ENCODE measurements at places on chromosomes 1 and 21.
A peak's percentile ranks its signal among the peaks of the same experiment; 100 is the strongest.

GRCh38 chr1:167669209-167670124, 39.4 kb downstream of the RCSD1 start:
- no peak for DNase-seq

- DNase-seq: no peak
Measured at GRCh38 chr21:36250423-36251075, 69.4 kb upstream of the MORC3 start.

GRCh38 chr1:147641695-147642592, 28.4 kb downstream of the ACP6 start:
- DNase-seq: peak; percentile 18

- no peak for DNase-seq
Measured at GRCh38 chr21:39670701-39671100, 58.0 kb downstream of the B3GALT5 start.

DNA sequence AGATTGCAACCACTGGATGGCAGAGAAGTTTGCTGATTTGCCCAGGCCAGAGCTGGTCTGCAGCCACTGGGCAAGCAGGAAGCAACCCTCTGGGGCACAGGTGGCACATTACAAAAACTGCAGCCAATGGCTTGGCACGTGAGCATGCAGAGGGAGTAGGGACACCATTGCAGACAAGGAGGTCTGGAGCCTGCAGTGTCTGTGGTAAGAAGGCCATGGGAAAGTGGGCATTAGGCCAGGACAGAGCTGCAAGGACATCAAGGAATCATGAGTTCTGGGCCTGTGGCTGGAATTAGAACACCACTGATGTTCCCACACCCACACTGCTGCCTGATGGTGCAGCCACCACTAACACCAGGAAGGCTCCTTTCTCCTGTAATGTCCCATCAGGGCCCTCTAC, 113.0 kb downstream of the TSEN15 start:
- no peak for DNase-seq

- no peak for DNase-seq
Measured at GRCh38 chr1:33459691-33460090, 12.8 kb upstream of the ZSCAN20 start.

DNA sequence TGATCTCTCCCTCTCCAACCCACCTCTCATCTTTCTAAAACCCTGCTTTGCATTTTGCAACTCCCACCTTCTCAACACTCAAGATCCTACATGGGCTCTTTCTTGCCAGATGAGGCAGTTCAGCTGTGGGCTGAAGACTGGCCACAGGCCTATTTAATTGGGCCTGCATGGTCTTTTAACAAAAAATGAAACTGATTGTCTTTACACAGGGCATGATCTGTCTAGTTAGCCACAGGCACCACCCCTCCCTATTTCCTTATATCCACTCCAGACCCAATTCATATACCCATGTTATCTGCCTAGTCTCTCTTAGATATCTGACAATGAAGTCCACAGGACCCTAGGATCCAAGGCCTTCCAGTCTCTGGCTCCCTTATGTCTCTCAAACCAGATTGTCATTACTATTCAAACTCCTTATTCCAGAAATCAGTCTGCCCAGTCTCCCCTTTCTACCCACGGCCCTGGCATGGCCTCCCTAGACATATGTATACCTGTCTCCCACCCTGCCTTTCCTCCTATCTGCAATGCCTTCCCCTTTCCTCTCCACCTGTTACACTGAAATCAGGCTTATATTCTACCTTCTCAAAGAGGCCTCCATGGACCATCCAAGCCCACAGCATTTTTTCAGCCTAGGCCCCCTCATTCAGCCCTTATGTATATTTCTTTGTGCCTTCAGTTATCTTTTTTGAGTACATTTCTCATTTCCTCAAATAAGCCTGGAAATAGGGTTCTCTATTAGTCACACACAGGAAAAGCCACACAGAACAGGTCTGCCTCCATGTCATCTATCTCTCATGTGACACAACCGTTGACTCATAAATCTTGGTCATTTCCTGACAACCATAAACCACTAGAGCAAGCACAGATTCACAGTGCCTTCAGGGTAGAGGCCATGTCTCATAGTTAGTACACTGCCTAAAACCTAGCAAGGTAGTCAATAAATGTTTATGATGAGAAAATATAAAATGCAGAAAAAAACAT, 39.0 kb downstream of the LPAR3 start:
- peak; percentile 27 for DNase-seq

GRCh38 chr1:10295481-10296085, 85.2 kb downstream of the KIF1B start:
- no peak for DNase-seq

- DNase-seq: no peak
Measured at GRCh38 chr1:37325010-37325409, 149.4 kb upstream of the ZC3H12A start.

- no peak for DNase-seq
Measured at GRCh38 chr1:207805841-207806421, 54.1 kb downstream of the CD46 start.

DNA sequence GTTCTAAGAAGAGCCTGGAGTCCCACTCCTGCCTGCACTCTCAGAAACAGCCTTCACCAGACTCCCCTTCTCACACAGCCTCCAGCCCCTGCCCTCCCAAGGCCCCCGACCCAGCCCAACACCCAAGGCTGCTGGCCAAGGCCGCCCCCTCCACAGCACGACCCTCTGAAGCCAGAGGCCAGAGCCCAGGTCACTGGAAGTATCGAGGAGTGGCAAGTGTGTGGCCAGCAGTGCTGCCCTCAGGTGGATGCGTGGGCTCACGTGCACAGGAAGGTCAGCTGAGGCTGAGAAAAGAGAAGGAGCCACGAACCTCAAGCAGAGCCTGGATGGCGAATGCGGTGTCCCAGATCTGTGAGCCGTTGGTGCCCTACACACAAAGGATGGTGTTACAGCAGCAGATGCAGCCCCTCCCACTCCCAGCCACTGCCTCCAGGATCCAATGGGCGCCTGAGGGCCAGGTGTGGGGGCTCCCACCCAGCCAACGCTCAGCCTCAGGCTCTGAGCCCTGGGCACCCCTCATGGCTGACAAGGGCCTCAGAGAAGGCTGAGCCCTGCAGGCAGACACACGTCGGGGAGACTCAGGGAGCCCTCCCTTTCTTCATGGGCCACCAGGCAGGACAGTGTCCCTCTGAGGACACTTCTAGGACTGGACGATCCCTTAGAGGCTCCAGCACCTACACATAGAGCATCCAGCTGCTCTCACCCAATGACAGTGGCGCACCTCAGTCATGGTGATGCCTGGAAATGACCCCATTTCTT, 18.0 kb downstream of the LSS start:
- DNase-seq: no peak

GRCh38 chr1:202283379-202283844, 58.3 kb downstream of the UBE2T start:
- peak; percentile 91 for DNase-seq

DNA sequence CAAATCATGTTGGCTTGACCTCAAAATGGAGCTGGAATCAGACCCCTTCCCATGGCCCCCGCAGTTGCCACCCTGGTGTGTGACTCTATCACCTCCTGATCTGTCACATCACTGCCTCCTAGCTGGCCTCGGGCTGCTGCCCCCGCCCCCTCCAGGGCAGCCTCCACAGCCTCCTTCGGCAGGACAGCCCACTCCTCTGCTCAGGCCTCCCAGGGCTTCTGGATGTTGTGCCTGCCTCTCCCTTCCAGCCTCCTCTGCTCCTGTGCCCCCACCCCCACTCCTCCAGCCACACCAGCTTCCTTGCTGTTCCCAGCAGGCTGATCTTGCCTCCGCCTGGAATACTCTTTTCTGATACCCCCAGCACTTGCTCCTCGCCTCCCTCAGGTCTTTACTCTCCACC, 134.4 kb upstream of the EDN2 start:
- DNase-seq: no peak

GRCh38 chr1:230175163-230175747, 108.2 kb downstream of the GALNT2 start:
- DNase-seq: no peak

DNA sequence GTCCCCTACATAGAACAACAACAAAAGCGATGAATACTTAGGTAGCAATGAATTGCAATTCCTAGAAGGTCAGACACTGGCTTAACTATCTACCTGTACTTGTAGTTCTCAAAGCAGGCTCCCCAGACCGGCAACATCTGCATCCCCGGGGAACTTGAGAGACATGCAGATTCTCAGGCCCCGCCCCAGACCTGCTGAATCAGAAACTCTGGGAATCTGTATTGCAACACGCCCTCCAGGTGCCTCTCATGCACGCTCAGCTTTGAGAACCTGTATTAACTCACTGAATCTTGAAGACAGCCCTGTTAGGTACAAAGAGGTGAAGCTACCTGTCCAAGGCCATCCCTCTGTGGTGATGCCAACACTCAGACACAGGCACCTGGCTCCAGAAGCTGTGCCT, 128.1 kb downstream of the KAZN start:
- no peak for DNase-seq

GRCh38 chr1:240030236-240030635, 61.4 kb upstream of the FMN2 start:
- no peak for DNase-seq

- peak; percentile 29 for DNase-seq
Measured at GRCh38 chr1:64470665-64471217, 812 bp downstream of the CACHD1 start.

- DNase-seq: no peak
Measured at GRCh38 chr1:23555986-23556634, 3.2 kb downstream of the ID3 start.

DNA sequence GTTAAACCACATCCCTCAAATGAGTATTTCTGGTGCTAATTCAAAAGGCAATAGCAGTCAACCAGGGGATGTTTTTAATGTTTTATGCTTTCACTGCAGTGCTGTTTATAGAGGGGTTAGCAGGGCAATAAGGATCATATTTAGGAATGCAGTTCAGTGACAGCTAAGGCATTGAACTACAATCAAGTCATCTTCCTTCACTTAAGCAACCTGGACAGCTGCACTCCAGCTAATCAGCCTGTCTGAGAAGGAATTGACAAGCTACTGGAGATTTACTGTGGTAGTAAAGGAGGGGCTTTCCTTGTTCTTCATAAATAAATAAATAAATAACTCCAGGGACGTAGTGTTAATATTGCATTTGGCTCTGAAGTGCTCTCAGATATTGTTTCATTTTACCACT, 93.9 kb downstream of the DAB1 start:
- DNase-seq: no peak

DNA sequence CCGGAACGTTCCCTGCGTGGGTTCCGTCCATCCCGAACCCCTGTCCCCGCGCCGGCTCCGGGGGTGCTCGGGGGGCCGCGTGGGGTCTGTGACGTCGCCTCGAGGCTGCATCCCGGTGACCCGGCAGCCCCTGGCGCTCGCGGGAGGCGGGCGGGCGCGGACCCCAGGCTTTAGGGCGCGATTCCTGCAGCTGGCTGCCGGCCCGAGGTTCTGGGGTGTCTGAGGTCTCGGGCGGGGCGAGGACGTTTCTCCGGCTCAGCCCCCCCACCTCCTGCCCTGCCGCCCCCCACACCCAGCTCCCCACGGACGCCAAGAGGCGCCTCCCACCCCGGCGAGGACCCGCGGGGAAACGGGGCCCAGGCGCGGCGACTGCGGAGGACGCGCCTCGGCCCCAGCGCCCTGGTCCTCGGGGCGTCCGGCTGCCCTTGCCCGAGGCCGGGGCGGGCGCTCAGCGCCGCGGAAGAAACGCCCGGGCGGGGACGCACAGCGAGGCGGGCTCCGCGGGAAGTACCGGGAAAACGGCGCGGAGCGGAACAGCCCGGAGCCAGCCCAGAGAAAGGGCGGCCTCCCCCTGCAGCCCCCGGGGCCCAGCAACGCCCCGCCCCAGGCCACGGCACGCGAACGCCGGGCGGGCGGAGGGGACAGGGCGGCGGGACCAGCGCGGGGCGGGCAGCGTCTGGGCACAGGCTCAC, 1.3 kb upstream of the PCBP3 start:
- peak; percentile 21 for DNase-seq

GRCh38 chr1:228721407-228721806, 13.9 kb upstream of the RHOU start:
- peak; percentile 28 for DNase-seq

GRCh38 chr21:46434322-46434958, 24.3 kb upstream of the DIP2A start:
- DNase-seq: no peak

GRCh38 chr1:156748670-156749418, 2.6 kb downstream of the HDGF start:
- DNase-seq: peak; percentile 78

DNA sequence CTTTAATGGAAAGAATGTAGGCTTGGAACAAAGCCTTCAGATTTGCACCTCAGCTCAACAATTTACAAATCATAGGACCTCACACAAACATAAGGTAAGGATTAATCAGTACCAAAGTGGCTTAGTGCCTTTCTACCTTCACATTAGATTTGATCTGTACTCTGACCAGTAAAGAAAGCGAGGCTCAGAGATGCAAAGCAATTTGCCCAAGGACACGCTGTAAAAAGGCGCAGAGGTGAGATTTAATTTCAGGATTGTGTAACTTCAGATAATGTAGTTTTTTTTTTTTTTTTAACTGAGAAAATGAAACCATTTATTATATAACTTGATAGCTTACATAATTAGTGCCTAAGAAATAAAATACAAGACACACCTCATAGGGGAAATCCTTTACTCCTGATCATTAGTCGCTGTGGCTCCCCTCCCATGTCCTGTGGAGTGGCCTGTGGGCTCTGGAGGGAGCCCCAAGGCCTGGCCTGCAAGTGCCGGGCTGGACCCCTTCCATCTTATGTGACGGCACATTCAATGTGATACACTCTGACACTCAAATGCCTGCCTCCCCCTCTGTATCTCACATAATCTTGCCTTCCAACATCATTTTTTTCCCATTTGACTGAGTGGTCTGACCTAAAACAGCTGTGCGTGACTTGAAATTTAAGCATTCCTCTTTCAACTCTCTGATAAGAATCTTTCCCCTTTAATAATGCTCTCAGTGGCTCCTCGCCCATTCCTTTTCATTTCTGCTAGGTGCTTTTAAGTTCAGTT, 426.5 kb upstream of the DAB1 start:
- DNase-seq: no peak

DNA sequence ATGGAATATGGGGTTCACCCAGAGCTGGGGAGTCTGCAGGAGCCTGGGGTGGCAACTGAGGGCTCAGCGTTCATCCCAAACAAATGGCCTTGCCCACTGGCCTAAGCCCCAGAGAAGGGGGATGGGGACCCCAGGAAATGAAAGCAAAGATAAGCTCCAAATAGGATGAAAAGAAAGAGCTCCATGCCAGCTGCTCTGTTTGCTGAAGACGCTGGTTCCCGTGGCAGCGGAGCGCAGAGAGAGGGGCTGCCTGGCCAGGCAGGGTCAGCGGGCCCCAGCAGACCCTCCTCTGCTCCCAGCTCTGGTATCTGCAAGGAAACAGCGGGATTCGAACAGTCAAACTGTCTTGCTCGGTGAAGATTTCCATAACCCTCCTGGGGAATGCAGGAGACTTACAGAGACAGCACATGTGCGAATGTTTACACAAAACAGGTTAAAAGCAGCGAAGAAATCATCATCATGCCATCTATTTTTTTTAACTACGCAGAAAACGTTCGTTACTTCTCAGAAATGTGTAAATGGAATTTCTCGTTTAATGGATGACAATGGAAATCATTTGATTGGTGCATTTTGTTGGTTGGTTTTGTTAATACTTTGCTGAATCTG, 94.4 kb downstream of the PDE9A start:
- no peak for DNase-seq

DNA sequence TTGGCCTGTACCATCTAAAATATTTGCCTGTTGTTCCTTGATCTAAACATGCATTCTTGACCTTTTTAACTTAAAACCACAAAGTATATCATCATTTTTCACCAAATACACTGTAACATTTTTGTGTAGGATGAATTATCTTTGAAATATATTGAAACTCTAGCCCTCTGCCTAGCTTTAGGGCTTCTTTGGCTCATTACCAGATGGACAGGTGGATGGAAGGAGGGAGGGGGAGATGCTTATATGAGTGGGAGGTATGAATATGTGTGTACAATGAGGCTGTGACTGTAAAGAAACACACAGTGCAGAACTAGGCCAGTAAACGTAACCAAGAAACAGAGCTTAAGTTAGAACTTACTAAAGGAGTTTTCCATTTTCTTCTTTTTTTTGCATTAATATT, 118.5 kb downstream of the ESRRG start:
- no peak for DNase-seq
